ENCODE measurements at places on chromosomes 2 and 18.
A peak's percentile ranks its signal among the peaks of the same experiment; 100 is the strongest.

GRCh38 chr2:95039978-95040377 lies 14.5 kb downstream of the MAL start:
- DNase-seq: no peak

- peak; percentile 37 for DNase-seq
These were observed 125.8 kb upstream of the PGAP1 start for GRCh38 chr2:197052356-197052755.

- DNase-seq: no peak
These were observed 825 bp downstream of the GRB14 start for GRCh38 chr2:164620457-164620856.

DNA sequence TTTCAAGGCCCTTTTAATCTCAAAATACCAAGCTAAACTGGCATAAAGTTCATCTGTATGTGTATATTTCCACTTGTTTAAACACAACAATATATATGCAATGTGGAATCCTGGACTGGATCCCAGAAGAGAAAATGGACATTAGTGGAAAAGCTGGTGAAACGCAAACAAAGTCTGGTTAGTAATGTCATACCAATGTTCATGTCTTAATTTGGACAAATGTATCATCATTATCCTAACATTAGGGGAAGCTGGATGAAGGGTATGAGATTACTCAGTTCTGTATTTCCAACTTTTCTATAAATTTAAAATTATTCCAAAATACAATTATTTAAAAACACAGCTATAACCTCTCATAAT lies 3.8 kb downstream of the SP3 start:
- DNase-seq: no peak

GRCh38 chr2:41847744-41848441 lies 199.9 kb upstream of the PKDCC start:
- DNase-seq: no peak

- DNase-seq: no peak
These were observed 33.6 kb downstream of the KIF1A start for GRCh38 chr2:240786355-240786841.

DNA sequence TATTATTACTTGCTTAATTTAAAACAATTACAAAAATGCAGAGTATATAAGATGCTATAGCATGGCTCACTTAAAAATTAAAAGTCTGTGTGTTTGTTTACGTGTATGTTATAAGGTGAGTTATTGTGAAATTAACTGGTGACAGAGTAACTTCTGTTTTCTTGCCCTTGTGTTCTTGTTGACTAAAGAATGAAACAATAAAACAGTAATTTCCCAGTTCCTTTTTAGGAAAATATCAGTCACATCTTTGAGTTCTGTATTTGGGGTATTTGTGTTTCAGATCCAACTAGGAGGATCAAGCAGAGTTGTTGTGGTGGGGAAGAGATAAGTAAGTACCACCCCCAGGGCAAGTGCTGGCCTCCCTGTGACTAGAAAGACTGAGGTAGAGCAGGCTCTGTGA lies 143.6 kb downstream of the CCDC148 start:
- DNase-seq: no peak

DNA sequence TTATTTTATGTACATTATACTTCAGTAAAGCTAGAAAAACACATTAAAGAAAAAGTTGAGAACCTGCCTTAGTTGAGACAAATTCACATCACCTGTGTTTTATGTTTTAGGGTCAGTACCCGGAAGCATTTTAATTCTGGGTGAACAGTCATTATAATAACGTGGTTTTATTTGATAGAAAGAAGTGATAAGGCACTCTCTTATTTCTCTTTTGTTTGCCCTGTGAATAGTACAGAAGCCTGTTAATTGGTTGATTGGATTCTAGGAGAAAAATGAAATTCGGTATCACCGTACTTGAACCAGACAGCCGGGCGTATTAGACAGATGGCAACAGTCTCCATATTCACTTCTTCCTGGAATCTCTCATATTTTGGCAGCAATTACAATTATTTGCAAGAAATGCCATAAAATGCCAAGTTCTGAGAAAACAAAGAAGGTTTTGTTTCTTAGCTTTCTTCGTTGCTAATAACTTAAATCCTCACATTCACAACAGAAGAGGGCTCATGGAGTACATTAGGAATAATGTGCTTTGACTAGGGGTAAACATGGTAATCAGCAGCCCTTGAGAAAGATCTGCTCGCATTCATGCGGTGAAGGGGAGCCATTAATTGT lies 168.7 kb upstream of the RASGRP3 start:
- no peak for DNase-seq

- no peak for DNase-seq
These were observed 40.6 kb downstream of the NAPG start for GRCh38 chr18:10566390-10566789.

DNA sequence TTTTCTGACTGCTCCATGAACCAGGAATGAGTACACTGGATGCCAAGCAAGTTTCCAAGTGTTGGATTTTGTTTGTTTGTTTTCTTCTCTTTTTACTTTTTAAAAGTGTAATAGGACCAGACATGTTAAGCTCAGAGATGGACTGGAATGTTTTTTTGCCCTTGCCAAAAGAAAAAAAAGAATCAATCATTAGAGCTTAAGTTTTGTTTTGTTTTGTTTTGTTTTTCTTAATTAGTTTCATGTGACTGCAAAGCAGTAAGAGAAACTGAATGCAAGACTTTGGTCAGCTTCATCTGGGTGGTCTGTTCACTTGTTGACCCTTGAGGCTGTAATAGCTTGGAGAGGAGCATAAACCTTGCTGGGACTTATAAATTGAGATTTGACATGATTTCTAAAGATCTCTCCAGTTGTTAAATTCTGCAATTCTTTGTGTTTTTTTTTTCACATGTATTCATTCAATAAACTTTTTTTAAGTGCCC lies 42.4 kb upstream of the SLC1A4 start:
- no peak for DNase-seq

- DNase-seq: peak; percentile 61
These were observed 45.6 kb downstream of the ZNF519 start for GRCh38 chr18:14086458-14087231.

DNA sequence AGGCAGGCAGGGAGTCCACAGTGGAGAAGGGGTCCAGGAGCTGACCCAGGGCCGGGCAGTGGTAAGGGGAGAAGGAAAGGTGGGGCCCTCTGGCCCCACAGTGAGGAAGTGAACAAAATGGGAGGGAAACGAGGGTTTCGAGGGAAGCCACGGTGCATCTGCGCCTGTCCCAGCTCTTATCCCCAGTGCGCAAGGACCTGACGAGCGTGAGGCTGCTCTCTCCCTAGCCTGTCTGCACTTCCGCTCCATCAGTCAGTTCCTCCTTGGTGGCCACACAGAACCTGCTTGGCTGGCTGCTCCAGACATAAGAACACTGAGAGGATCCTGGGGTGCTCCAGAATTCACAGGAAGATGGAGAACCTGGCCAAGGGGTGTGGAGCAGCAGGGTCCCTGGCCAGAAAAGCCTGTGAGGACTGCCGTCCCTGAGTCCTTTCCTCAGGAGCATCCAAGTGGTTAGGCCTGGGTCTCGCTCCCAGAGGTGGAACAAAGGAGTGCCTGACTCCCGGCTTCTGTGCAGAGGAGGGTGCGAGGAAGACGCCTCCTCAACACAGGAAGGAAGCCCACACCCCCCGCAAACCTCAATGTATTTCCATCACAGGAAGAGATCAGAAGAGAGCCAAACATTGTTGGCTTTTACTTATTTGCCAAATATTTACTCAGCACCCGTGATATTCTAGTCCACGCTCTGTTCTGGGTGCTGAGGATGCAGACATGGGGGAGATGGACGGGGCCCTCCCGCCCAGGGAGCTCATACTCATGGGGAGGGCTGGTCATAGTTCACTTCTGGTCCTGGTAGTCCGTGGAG lies 43.7 kb upstream of the SEMA4C start:
- peak; percentile 80 for DNase-seq

- DNase-seq: no peak
These were observed 35.6 kb downstream of the SLC25A12 start for GRCh38 chr2:171858397-171858958.

GRCh38 chr2:112685271-112685884 lies 35.4 kb upstream of the NT5DC4 start:
- DNase-seq: no peak

DNA sequence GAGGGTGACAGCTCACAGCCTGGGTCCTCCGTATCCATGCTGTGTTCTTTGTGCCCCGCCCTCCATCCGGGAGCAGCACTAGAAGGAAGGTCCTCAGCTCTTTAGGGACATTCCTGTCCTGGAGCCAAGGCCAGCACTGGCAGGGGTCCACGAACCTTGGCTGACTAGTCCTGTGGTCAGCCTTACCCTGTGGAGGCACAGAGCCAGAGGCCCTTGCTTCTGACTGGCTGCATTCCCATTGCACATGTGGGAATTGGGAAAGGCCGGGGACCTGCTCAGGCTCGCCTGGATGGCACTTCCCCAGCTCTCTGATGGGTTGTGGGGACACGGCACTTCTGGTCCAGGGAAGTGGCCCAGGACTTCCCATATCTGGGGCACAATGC lies 24.9 kb upstream of the RHOB start:
- DNase-seq: no peak
